ENCODE measurements at places on chromosomes 1 and 21.

DNA sequence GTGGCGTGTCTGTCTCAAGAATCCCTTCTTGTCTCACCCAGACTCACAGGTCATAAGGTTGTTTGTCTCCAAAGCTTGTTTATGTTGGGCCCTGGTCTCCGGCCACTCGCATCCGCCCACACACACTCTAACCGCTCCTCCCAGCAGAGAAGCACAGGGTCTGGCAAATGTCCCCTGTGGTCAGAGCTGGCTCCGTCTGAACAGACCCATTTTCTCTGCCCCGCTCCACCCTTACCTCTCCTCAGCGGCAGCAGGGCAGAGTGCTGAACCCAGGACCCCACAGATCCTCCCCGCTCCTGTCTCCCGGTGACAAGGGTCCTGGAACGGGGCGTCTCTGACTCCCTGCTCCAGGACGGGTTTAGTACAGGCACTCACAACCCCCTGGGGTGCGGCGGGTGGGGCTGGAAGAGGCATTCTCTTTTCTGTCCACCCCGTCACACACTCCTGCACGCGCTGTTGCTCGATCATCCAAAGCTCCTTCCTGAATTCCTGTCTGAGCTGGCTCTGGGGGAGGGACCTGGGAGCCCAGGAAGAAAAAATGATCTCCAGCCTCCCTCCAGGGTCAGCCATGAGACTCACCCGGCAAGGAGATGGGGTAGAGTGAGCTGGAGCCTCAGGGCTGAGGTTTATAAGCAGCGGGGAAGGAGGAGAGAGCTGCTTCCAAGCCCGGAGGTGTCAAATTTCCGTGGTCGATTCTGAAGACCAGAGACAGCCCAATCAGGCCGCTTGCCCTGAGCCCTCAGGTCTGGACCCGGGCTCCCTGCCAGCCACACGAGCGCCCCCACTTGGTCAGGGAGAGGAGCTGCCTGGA, at the start of gene S100A13:
Gene S100A13, minus strand, starts transcription at position 602 of the 811 bp plus-strand sequence. CDS start 1,033 bp downstream, outside the sequence.
- peak; percentile 90 for DNase-seq

- no peak for DNase-seq
Observed at GRCh38 chr21:17495680-17496079, 17.2 kb upstream of the CXADR start.

GRCh38 chr1:155844860-155845421, 12.1 kb downstream of the GON4L start:
- DNase-seq = no peak

DNA sequence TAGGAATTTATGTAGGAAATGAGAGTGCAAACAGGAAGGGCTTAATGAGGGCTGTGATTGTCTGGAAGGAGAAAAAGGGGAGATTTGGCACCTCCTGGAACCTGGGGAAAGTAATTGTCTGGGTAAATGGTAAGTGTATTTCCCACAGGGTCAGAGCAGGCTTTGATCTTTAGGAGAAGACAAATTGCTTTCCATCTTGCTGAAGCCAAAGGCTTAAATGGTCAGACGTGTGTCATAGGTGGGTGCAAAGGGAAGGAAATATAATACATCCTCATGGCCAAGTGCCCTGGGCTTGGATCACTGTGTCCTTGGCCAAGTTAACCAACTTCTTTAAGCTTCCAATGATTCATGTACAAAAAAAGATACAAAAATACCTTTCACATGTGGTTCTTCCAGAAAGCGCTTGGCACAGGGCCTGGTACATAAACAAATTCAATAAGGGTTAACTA, 1.3 kb upstream of the DUSP23 start:
- DNase-seq = peak; percentile 17

DNA sequence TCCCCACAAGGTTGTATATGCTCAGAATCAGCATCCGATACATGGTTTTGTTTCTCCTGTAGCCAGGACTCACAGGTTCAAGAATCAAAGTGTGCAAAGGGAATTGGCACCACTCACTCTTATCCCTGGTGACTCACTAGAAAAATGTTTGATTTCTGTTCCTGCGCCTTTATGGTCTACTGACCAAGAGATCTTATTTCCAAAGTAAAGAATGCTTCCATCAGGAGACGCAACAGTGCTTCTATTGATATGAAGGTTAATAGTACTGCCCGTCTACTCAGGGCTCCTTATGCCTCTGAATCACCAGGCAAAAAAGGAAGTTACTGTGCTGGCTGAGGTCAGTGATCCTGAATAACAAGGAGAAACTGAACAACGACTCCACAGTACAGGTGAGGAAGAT, 1392.0 kb upstream of the PRMT6 start:
- DNase-seq = no peak

DNA sequence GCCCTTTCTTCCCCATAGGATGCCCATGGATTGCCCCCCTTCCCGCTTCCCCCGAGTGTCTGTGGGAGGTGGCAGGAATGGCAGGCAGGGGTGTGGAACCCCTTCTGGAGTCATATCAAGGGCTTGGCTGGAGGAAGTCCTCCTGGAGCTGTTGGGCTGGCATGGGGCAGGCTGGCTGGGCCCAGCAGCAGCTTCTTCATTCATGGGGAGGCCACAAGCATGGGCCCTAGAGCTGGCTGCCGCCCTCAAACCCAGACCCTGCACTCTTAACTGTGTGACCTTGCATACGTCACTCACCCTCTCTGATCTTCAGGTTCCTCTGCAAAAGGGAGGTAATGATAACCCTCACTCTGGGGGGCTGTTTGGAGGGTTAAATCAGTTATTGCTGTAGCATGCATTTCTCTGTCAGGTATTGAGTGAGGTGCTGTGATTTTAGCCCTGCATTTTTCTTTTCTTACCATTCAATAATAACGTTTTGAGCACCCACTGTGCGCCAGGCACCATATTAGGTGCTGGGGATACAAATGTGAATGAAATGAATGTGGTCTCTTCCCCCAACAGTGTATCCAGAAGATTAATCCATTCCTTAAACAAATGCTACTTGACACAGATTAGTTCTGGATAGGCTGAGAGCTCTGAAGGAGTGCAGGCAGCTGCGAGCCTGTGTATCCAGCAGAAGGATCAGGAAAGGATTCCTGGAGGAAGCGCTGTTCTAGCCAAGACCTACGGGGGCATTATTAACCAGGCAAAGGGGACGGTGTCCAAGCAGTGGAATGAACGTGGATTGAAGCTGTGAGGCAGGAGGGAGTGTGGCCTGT, 9.3 kb downstream of the PCSK9 start:
- DNase-seq = no peak

DNA sequence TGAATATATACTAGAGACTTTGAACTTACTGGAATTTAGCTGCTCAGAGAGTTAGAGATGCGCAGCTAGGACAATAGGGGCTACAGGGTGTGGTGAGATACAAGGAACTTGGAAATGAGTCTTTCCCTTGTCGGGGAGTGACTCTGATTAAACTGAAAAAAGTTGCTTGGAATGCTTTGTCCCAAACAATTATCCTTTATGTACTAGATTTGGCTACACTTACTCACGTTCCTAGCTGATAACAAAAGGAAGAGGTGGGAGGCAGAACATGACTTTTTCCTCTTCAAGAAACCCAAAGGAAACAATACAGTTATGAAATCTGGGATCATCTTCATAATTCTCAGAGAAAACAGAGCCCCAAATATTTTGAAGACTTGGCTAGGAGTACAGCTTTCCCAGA, 6.9 kb upstream of the CGN start:
- DNase-seq = no peak

DNA sequence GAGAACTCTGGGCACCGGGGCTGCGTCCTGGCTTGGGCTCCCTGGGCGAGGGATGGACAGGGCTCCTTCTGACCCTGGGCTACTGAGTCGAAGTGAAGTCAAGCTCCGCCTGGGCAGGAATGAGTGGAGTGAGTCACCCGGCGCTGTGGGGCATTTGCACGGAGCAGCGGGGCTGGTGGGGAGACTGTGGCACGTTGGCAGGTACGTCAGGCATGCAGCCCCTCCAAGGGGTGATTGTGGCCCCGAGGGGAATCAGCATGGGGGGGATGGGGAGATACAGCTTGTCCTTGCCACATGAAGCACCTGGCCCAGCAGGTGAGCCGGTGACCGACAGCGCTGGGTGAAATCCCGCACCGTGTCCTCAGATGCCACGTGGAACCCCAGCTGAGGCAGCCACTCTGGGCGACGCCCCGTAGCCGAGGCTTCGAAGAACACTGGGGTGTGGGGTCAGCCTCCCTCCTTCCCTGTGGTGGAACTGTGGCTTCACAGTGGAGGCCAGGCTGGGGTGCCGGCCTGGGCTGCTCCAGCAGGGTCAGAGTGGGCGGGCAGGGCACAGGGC, 62.3 kb downstream of the COL18A1 start:
- no peak for DNase-seq

GRCh38 chr1:37290718-37291117, 183.7 kb upstream of the ZC3H12A start:
- DNase-seq = no peak

GRCh38 chr1:227916655-227917054, 31.1 kb downstream of the WNT9A start:
- no peak for DNase-seq

- peak; percentile 22 for DNase-seq
Observed at GRCh38 chr1:178174539-178174938, 80.6 kb downstream of the RASAL2 start.

DNA sequence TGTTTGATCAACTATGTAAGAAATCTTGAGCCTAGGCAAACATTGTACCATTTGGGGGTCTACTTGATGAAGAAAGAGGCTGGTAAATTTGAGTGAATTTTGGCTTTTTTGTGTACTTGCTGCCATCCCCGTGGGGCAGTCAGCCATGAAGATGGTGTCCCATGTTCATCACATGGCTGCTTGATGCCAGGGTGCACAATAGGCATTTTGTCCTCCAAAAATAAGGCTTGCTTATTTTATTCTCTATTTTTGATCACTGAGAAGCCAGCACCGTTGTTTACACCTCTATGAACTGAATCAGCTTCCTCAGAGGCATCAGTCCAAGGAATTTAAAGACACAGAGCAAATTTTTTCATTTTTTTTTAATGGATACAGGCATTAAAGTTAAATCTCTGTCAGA, 1195.7 kb downstream of the AMY1C start:
- no peak for DNase-seq

GRCh38 chr1:82848043-82848442, 1047.3 kb downstream of the ADGRL2 start:
- DNase-seq = no peak

DNA sequence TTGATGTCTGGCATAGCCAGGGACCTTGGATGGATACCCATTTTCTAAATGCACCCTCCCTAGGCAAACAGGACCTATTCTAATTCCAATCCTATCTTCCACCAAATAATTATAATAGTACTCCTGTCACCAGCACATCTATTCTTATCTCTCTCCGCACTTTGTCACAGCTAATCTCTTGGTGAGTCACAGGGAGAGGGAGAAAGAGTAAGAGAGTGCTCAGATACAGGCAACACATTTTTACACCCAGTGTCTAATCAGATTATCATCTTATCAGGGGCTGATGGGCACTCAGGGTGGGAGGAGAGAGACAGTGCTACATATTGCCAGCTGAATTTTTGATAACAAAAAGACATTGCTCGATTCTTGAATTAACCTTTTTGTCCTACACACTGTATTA, 275.0 kb upstream of the BEND5 start:
- DNase-seq = no peak

DNA sequence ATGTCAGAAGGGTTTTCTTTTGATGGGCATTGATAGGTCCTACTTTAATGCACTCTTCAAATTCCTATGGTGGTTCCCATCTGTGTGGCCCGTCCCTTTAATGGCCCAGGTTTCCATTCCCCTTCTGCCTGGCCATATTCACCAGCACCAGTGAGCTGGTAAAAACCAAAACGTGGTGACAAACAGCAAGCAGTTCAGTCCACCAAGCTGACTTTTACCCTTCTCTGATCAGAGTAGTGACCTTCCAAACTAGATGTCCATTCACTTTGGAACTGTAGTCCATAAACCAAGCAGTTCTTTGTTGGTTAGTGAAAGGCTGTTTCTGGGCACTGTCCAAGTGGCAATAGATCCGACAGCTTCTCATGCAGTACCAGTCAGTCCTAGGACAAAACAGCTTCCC, 60.5 kb downstream of the SMYD2 start:
- DNase-seq = no peak

GRCh38 chr1:107273515-107273914, 132.7 kb downstream of the NTNG1 start:
- DNase-seq = no peak

DNA sequence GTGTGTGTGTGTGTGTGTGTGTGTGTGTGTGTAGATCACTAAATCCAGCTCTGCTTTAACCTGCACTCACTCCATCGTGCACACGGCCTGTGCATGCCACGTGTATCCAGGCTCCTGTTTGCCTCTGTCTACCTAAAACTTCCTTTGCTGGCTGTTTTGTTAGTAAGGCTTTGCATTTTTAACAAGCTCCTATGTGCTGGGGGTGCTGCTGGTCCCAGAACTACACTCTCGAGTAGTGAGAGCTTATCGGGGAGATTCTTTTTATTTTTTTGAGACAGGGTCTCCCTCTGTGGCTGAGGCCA, 596 bp upstream of the TCEA3 start:
- DNase-seq = no peak

DNA sequence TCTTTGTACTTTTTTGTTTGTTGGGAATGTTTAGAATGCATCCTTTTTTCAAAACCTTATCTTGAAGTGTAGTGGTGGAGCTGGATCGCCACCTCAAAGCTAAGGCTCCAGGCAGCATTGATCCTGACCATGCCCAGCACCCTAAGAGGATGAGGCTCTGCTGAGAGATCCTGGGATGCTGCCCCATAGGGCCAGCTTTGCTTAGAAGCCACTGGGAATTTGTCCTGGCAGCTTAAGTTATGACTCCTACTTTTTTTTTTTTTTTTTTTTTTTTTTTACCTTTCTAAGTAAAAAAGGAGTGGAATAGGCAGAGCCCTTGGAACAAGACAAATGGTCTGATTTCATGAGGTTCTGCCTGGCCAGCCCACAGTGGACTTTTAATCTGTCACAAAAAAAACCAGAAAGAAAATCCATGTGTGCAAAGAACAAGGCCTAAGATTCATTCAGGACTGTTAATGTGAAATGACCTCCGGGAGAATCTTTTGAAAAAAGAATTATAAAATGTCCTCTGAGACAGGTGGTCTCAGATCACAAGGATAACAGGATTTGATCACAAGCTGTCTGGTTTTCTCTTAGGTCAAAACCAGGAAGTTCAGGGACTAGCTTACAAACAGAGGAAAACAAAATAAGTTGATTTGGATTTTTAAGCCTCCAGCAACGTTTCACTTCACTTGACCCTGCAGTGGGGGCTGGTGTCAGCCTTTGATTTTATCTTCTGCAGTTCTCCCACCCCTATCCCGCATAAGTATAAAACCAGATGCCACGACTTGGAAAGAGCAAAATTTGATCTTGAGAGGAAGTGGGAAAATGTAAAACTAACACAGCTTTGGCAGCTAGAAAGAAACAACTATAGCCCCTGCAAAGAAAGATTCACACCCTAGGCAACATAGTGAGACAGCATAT, 25.9 kb upstream of the RAP1A start:
- DNase-seq = no peak

- DNase-seq = no peak
Observed at GRCh38 chr1:219085082-219085481, 88.6 kb upstream of the LYPLAL1 start.

All from lung (tissue), 17 donors.